ENCODE measurements at places on chromosomes 2 and 18. TPM values are rescaled to one million over a fixed set of nuclear protein-coding genes. Genes with fewer than 3 reads are reported as not detected.

Gene TRMT61B
- 21.8 TPM for total RNA-seq

Gene AGAP1
- 11.0 TPM for total RNA-seq

DNA sequence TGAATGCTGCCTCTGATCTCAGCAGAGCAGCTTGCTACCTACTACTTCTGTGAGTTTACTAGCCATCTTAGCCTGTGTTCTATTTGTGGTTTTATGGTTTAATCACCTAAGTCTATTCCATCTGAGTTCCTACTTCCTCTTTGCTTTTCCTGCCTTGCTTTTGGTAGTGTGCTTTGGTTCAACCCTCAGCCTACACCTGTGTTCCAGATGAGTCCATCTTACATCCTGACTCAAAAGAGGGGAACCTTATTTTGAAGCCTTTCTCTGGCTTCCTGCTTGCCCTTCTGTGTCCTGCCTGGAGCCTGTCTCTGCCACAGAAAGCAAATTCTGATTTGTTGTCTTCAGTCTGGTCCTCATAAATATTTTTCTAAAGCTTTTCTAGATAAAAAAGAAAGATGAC is 530.3 kb upstream of the MEX3C start:
- no peak for ATAC-seq

- no peak for ATAC-seq
These were observed 135.1 kb upstream of the ID2 start for GRCh38 chr2:8546612-8547283.

GRCh38 chr2:6683516-6683915 is 182.2 kb downstream of the CMPK2 start:
- no peak for ATAC-seq

DNA sequence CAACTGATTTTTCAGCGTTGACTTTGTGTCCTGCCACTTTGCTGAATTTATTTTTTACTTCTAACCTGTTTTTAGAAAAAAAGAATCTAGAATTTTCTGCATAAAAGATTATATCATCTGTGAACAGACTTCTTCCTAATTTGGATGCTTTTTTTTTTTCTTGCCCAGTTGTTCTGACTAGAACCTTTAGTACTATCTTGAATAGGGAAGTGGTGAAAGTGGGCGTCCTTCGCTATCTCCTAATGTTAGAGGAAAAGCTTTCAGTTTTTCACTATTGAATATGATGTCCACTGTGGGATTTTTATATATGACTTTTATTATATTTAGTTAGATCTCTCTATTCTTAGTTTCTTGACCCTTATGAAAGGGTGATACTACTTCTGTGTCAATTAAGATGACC is 25.7 kb upstream of the KCNJ13 start:
- ATAC-seq: no peak

DNA sequence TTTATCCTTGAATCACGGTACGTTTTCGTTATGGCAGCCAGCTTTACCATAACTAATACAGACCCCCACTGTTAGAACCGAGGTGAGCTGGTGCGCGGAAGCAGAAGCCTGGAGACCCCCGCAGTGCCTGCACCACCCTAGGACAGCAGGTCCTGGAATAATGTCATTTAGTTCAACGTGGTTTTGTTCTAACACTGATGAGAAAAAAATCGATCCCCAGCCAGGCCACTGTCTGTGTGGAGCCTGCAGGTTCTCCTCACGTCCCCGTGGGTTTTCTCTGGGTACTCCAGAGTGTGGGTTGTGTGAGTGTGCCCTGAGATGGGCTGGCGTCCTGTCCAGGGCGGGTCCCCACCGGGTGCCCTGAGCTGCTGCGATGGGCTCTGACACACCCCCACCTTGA is 69.9 kb upstream of the ST3GAL5 start:
- no peak for ATAC-seq

GRCh38 chr2:163670929-163671328 is 64.9 kb downstream of the FIGN start:
- ATAC-seq: no peak

GRCh38 chr2:58913082-58913726 is 672.1 kb upstream of the FANCL start:
- no peak for ATAC-seq

GRCh38 chr18:67376372-67376771 is 140.1 kb downstream of the DSEL start:
- no peak for ATAC-seq
